Smooth muscle cell of trachea (primary cell): ENCODE measurements at places on chromosomes 1 and 21. TPM values are rescaled to one million over a fixed set of nuclear protein-coding genes. Genes with fewer than 3 reads are reported as not detected.

The UBL4B gene
- under 0.01 TPM in 1 of 2 replicates, not detected in the other for total RNA-seq

The OR2T11 gene
- total RNA-seq: not detected in 2 replicates

The LCE1B gene
- total RNA-seq: not detected in 2 replicates

The AMIGO1 gene
- total RNA-seq: 1.0 and 3.6 TPM in 2 replicates

The LCE1A gene
- not detected in 2 replicates for total RNA-seq

The BGLAP gene
- 0.83 TPM in 1 of 2 replicates, not detected in the other for total RNA-seq
